ENCODE measurements at places on chromosomes 16 and 17.

GRCh38 chr16:4019371-4019791 lies 96.9 kb downstream of the ADCY9 start:
- peaks cover 3% of the 10 kb centered on the region for H3K4me1 ChIP-seq
- H3K4me3 ChIP-seq = no peak overlapping the region
- no peaks in the 10 kb centered on the region for H3K36me3 ChIP-seq
- H3K27me3 ChIP-seq = no peaks in the 10 kb centered on the region
- no peak for DNase-seq

DNA sequence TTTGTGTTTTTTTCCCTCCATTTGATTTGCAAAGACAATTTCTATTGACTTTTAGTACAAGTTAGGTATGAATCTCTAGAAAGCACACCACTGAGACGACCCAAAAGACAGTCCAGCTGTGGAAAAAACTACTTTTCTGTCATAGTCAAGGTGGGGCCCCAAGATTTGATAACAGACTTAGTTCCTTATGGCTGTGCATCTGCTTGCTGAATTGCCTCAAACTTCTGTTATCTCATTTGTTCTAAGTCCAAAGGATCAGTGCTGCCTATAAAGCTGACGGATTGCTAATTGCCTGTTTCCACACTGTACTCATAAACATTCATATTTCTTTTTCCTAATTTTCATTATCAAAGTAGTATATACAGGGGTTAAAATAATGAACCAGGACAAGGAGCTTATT lies 180.8 kb downstream of the SPECC1 start:
- no peaks in the 10 kb centered on the region for H3K27me3 ChIP-seq
- no peaks in the 10 kb centered on the region for H3K36me3 ChIP-seq
- no peak overlapping the region for H3K27ac ChIP-seq
- H3K4me1 ChIP-seq = peaks cover 13% of the 10 kb centered on the region

DNA sequence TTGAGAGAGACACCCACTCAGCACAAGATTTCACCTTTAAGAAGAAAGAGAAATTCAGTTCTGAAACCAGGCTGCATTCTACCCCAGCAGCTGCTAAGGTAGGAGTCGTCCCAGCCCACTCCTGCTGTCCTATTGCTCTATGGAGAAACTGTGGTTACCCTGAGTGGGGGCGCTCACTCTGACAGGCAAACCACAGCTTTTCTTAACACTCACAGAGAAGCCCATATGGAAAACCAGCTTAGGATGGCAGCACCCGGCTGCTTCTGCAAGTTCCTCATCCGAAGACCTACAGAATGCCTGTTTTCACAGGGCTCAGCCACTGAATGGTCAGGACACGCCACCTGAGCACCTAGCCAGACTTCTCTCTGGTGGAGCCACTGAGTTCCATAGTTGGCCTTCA lies 7.5 kb downstream of the ATP5PD start:
- H3K4me3 ChIP-seq = no peak overlapping the region
- no peak overlapping the region for H3K27ac ChIP-seq
- peaks cover 2% of the 10 kb centered on the region for H3K4me1 ChIP-seq

DNA sequence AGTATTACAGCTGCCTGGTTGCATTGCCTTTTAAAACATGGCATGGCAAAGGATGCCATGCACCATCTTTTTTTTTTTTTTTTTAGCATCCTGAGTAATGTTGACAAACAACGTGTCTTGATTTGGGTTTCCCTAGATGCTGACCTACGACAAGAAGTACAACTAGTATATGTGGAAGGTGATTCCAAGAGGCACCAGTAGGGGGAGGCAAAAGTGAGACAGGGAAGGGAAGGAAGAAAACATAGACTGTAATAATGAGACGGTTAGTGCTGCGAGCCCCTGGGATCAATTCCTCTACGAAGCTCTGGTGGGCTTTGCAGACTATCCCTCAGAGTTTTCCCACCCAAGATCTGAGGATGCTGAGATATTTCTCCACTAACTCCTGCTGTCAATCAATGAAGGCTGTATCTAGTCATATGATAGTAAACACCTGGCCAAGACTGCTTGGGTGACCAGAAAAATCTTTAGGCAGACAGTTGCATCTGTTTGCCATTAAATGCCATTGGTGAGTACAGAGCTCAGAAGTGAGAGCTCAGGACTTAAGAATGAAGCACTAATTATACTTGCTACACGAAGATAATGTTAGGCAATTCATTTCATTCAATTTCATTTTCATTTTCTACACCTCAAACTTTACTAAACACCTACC lies 458.6 kb upstream of the GOT2 start:
- no peaks in the 10 kb centered on the region for H3K27me3 ChIP-seq
- H3K36me3 ChIP-seq = no peaks in the 10 kb centered on the region

DNA sequence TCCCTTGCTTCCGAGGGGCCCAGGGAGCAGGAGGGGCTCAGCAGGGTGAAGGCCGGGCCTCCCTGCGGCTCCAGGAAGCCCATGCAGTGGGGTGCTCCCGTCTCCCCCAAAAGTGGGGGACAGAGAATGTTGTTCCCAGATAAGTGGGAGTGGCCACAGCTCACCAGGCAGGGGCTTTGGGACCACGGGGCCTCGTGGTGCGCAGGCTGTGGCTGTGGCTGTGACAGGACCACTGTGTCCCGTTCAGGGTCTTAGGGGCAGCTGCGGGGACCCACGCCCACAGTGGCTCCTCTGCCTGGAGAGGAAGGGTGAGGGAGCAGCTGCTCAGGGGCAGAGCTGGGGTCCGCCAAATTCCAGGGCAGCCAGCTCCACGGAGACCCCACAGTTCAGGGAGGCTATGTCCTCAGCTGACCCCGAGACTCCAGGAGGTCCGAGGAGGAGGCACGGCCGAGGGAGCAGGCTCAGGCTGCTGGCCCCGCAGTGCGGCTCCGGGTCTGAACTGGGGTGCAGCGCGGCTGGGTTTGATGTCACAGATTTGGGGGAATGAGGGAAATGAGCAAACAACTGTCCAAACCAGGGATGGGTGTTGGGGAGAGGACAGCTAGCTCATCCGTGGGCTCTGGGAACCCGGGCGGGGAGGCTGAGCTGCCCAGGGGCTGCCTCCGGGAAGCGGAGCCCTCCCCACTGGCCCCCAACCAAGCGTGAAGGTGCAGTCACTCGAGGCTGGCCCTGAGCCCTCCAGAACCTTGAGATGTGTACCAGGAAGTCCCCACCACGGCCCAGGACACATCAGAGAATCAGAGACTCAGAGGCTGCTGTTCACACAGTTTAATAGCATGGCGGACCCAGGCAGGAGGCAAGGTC lies 23.4 kb downstream of the TPSD1 start:
- no peaks in the 10 kb centered on the region for H3K27me3 ChIP-seq
- H3K36me3 ChIP-seq = no peaks in the 10 kb centered on the region
- no peak overlapping the region for H3K4me3 ChIP-seq
- no peak overlapping the region for H3K27ac ChIP-seq

- H3K27me3 ChIP-seq = no peaks in the 10 kb centered on the region
- H3K36me3 ChIP-seq = peaks cover 7% of the 10 kb centered on the region
- no peaks in the 10 kb centered on the region for H3K4me1 ChIP-seq
- no peak for DNase-seq
- H3K4me3 ChIP-seq = no peak overlapping the region
- no peak overlapping the region for H3K27ac ChIP-seq
Observed at GRCh38 chr17:76331083-76331482, 22.6 kb downstream of the PRPSAP1 start.

DNA sequence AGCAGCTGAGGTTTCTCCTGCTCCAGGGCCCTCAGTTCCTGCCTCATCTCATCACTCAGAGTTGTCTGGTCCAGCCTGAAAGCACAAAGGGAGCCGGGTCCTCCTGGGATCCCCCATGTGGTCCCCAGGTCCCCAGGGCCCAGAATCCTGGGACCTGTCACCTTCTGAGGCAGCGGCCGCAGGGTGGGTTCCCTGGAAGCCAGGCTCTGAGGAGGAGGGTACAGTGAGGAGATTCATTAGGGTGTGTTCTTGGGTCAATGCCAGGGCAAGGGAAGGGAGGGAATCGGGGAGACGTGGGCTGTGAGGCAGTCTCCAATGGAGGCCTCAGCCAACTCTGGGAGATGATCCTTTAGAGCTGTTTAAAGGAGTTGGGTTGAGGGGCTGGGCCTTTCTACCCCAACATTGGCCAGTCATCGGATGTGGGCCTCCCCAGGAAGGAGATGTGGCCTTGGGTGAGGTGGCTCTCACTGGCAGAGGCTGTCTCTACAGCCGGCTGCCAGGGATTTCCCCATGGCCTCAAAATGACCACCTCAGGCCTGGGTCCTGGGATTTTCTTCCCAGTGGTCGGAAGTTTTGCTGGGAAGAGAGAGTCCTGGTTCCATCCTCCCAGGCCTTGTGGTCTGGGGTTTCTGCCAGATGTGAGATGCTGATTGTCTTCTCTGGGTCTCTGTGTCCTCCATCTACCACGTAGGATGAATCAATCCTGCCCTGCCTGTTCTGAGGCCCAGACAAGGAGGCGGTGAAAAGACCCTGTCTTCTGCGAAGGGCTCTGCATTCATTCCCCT lies 47.3 kb downstream of the NLRP1 start:
- no peak overlapping the region for H3K4me3 ChIP-seq
- peaks cover 2% of the 10 kb centered on the region for H3K4me1 ChIP-seq
- H3K36me3 ChIP-seq = no peaks in the 10 kb centered on the region
- DNase-seq = no peak
- H3K27ac ChIP-seq = no peak overlapping the region
- H3K27me3 ChIP-seq = no peaks in the 10 kb centered on the region

GRCh38 chr16:66030036-66030435 lies 336.5 kb upstream of the CDH5 start:
- H3K27me3 ChIP-seq = no peaks in the 10 kb centered on the region
- no peaks in the 10 kb centered on the region for H3K36me3 ChIP-seq
- no peak overlapping the region for H3K27ac ChIP-seq
- H3K4me3 ChIP-seq = no peak overlapping the region
- no peak for DNase-seq

DNA sequence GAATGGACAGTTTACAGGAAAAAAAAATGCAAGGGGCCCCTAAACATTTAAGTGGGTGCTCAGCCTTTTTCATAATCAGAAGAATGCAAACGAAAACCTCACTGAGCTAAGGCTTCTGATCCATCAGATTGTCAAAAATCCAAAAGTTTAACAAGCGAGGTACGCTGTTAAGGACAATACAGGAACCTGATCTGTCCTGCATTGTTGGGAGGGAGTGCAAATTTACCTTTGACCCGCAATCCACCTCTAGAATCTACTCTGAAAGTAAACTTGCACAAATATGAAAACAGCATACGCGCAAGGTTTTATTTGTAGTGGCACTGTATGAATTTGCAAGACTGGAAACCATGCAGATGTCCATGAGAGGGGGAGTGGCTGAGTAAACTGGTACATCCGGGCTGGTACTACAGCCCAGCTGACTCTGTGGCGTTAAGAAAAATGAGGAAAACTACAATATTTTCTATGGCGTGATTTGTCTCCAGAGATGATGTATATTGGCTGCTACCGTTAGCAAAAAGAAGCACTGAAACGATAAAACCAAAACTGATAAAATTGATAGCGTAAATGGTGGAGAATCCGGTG lies 28.8 kb upstream of the ST6GALNAC1 start:
- H3K27ac ChIP-seq = no peak overlapping the region
- peak overlapping the region; percentile 78 for H3K4me3 ChIP-seq
- H3K4me1 ChIP-seq = peaks cover 2% of the 10 kb centered on the region
- no peak for DNase-seq
- no peaks in the 10 kb centered on the region for H3K27me3 ChIP-seq

DNA sequence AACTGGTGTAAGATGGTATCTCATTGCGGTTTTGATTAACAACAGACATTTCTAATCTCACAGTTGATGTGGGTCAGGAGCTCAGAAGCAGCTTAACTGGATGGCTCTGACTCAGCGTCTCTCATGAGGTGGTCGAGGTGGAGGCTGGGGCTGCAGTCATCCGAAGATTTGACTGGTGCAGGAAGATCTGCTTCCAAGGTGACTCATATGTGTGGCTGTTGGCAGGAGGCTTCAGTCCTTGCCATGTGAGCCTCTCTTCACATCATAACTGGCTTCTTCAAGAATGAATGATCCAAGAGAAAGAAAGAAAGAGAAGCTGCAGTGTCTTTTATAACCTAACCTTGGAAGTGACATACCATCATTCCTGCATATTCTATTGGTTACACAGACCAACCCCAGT lies 376.1 kb downstream of the SEC14L1 start:
- H3K27me3 ChIP-seq = no peaks in the 10 kb centered on the region
- H3K27ac ChIP-seq = no peak overlapping the region
- H3K4me1 ChIP-seq = no peaks in the 10 kb centered on the region
- no peak for DNase-seq
- H3K4me3 ChIP-seq = no peak overlapping the region
- H3K36me3 ChIP-seq = no peaks in the 10 kb centered on the region

GRCh38 chr17:75738218-75738802 lies 17.1 kb downstream of the ITGB4 start:
- no peaks in the 10 kb centered on the region for H3K27me3 ChIP-seq
- no peaks in the 10 kb centered on the region for H3K36me3 ChIP-seq
- no peak for DNase-seq

- H3K36me3 ChIP-seq = no peaks in the 10 kb centered on the region
- H3K4me3 ChIP-seq = no peak overlapping the region
- no peak for DNase-seq
- H3K27me3 ChIP-seq = no peaks in the 10 kb centered on the region
- no peak overlapping the region for H3K27ac ChIP-seq
Observed at GRCh38 chr16:86978445-86979030, 338.7 kb downstream of the C16orf95 start.

DNA sequence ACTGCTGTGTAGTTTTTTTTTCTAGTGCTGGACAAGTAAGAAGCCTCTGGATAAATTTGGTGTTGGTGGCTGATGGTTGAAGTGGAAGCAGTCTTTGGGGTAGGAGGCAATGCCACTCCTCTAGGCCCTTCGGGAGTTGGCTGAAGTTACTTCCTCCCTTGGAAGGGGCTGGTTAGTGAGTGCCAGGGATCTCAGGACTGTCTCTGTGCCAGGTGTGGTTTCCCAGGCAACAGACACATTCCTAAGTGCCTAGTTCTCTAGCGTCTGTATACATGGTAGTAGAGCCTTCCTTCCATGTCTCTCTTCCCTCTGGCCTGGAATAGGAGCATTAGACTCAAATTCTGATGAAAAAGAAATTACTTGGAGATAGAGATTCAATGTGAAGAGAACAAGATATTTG lies 15.3 kb downstream of the TMEM98 start:
- DNase-seq = no peak
- no peak overlapping the region for H3K27ac ChIP-seq
- no peaks in the 10 kb centered on the region for H3K27me3 ChIP-seq
- H3K4me1 ChIP-seq = no peaks in the 10 kb centered on the region

GRCh38 chr16:85518398-85519049 lies 94.6 kb upstream of the GSE1 start:
- no peaks in the 10 kb centered on the region for H3K36me3 ChIP-seq
- H3K4me1 ChIP-seq = peaks cover 9% of the 10 kb centered on the region
- H3K27me3 ChIP-seq = no peaks in the 10 kb centered on the region
- no peak overlapping the region for H3K4me3 ChIP-seq
- no peak for DNase-seq
